ENCODE measurements at places on chromosomes 16 and 17.
A peak's percentile ranks its signal among the peaks of the same experiment; 100 is the strongest.

- no peak for DNase-seq
Observed at GRCh38 chr17:81371910-81372760, 23.1 kb upstream of the BAHCC1 start.

GRCh38 chr16:81293909-81294802 lies 20.6 kb upstream of the GAN start:
- DNase-seq = no peak

- no peak for DNase-seq
Observed at GRCh38 chr17:76578376-76578775, 7.3 kb downstream of the ST6GALNAC2 start.

DNA sequence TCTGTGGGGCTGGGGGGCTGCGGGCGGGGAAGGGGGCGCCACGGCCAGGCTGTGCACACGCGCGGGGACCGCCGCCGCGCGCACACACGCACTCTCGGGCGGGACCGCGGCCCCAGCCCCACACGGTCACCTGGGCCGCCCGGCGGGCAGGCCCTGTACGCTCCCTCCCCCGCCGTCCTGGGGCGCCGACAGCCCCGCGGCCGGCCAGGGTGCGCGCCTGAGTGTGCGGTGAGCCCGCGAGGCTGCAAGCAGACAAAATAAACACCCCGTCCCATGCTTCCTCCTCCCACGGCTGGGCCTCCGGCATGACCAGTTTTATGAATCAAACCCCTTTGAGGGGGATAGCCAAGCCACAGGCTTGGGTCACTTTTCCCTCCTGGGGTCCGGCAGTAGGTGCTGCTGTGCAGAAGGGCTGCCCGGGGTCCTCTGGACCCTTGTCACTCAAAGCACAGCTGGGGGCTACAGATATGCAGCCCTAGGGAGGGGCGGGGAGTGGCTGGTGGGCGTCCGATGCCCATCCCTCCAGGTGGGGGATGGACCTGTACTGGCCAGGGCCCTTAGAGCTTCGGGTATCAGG lies 441 bp downstream of the VASN start:
- DNase-seq = peak; percentile 43

- peak; percentile 55 for DNase-seq
Observed at GRCh38 chr16:27254262-27254811, 14.2 kb downstream of the NSMCE1 start.
